T-helper 22 cell (primary cell): ENCODE measurements at places on chromosomes 7 and 10.

GRCh38 chr7:98231493-98232262, 20.4 kb downstream of the TECPR1 start:
- DNase-seq = no peak

DNA sequence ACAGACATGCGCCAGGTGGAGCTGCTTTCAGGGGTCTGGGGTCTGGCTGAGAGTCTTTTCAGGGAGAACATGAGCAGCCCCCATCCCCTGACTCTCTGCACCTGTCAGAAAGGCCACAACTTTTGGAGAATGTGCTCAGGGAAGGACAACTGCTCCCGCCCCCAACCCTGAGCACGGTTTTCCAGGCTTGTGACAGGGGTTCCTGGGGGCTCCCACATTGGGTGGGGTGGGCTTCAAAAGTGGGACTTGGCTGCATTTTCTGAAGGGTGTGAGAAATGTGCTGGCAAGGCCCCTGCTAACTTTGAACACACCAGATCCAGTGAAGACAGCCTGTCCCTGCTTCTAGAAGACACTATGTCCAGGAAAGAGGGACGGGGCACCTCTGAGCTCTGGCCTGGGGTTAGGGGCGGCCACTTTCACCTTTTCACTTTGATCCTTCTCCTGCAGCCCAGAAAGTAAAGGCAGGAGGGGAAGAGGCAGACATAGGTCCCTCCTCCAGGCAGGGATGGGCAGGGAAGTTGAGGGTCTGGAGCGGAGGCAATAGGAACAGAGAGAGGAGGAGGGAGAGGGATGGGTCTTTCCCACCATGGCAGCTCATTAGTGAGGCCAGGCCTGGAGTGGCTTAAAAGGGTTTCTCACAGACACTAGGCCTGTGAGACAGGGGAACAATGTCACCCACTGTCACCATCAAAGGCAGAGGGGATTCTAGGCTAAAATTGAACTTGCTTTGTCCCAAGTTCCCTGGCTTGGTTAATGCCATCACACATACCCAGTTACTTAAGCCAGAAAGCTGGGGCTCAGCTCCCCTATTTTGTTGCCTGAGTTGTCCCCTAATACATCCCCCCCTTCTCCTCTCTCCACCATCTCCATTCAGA, 1.5 kb downstream of the KCP start:
- no peak for DNase-seq

GRCh38 chr7:13055732-13056368, 368.4 kb downstream of the ARL4A start:
- DNase-seq = no peak

DNA sequence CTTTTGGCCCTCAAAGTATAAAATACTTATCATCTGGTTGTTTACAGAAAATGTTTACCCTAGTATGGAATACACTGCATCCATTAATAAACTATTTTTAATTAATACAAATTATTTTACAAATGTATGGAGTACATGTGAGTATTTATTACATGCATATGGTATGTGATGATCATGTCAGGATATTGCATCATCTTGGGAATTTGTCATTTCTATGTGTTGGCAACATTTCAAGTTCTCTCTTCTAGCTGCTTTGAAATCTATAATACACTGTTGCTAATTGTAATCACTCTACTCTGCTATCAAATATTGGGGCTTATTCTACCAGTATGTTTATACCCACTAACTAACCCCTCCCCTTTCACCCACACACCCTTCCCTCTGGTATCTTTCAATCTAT, 103.9 kb upstream of the THSD7A start:
- no peak for DNase-seq

- no peak for DNase-seq
Observed at GRCh38 chr7:76409537-76409936, at the start of gene SSC4D. SSC4D (minus strand) TSS chr7:76409697; CDS start chr7:76404439, 5,258 bp downstream.

DNA sequence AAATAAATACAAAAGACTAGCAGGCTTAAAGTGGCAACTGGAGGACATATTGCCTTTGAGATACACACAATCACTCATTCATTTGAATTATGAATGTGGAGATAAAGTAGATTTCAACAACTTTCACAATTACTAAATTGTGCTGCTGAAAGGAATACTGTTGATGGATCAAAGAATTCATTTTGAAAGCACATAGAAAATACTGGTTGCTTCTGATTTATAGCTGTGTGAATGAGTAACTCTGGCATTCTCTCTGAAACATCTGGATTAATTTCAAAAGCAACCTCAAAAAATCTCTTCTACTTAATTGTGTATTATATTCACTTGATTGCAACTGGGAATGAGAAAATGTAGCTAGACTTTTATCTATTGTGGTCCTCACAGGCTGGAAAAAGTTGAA, 397.6 kb downstream of the THSD7A start:
- no peak for DNase-seq
